ENCODE measurements at places on chromosomes 5 and 9. TPM values are rescaled to one million over a fixed set of nuclear protein-coding genes. Genes with fewer than 3 reads are reported as not detected.

The STPG3 gene
- not detected for total RNA-seq

GRCh38 chr5:175606409-175606808 lies 51.5 kb upstream of the HRH2 start:
- DNase-seq: no peak
- no peak overlapping the region for H3K27ac ChIP-seq
- H3K4me3 ChIP-seq: no peak overlapping the region
- no peaks in the 10 kb centered on the region for H3K27me3 ChIP-seq
- H3K36me3 ChIP-seq: no peaks in the 10 kb centered on the region
- no peaks in the 10 kb centered on the region for H3K4me1 ChIP-seq

The ZCCHC9 gene
- 24.9 TPM for total RNA-seq

DNA sequence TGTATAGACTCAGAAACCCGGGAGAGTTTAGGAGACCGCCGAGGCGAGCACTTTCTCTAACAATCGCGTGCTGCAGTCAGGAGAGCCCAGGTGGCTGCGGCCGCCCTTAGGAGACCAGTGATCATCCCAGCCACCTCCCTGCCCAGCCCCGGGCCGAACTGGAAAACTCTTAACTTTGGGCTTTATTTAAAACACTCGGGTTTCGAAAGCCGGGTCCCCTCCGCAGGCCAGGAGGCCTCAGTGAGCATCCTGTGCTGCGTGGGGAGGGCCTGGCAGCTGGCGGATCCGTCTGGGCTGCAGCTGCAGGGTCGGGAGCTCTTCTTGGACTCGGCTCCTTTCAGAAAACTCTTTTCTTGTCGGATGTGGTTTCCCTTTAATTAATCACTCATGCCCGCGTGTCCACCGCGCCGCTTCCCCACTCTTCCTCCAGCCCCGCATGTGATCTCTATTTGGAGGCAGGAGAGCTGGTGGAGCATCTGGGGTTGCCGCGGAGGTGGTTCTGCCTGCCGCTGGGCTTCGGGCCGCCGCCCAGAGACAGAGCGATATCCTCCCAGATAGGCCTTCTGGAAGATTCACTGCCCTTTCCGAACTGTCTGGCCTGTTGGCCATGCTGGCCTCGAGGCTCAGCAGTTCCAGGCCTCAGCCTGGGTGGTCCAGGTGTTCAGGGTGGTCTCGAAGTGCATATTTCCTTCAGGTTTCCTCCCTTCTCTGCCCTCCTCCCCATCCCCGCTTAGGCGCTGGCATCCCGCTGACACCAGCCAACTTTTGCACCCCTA lies 59.5 kb downstream of the TMEM174 start:
- no peak overlapping the region for H3K27ac ChIP-seq
- H3K27me3 ChIP-seq: peaks cover 62% of the 10 kb centered on the region
- no peaks in the 10 kb centered on the region for H3K36me3 ChIP-seq
- H3K4me1 ChIP-seq: peaks cover 5% of the 10 kb centered on the region
- no peak overlapping the region for H3K4me3 ChIP-seq

The RECK gene
- 4.5 TPM for total RNA-seq

The TAF11L10 gene
- not detected for total RNA-seq
